Osteoblast (primary cell): ENCODE measurements at places on chromosomes 2 and 18.

DNA sequence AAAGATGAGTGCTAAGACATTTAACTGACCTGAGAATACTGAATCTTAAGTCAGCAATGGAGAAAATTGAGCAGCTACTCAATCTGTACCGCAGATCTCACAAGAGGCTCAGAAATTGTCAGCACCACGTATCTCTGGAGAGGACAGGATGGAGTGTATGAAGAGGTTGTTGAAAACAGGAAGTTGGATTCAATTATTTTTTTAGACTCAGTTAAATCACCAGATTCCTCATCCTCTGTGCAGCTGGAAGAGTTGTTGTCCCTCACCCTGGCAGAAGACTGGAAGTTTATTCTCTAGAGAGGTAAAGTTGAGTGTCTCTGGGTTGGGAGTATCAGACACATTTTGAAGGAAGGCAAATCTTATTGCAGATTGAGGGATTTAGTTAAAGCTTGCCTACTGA is 114.9 kb upstream of the NT5C1B start:
- no peak for DNase-seq
- H3K36me3 ChIP-seq = no peaks in the 10 kb centered on the region

GRCh38 chr2:97935719-97936161 is 60.0 kb downstream of the TMEM131 start:
- H3K36me3 ChIP-seq = no peaks in the 10 kb centered on the region
- no peak overlapping the region for H3K4me3 ChIP-seq
- no peak overlapping the region for H3K27ac ChIP-seq
- no peaks in the 10 kb centered on the region for H3K27me3 ChIP-seq
- H3K4me1 ChIP-seq = peaks cover 28% of the 10 kb centered on the region
- DNase-seq = no peak

- H3K27me3 ChIP-seq = peaks cover 18% of the 10 kb centered on the region
- H3K27ac ChIP-seq = no peak overlapping the region
- no peaks in the 10 kb centered on the region for H3K4me1 ChIP-seq
- H3K4me3 ChIP-seq = no peak overlapping the region
These were observed 7.7 kb upstream of the MAL start for GRCh38 chr2:95017836-95018235.

- H3K4me3 ChIP-seq = no peak overlapping the region
- no peak overlapping the region for H3K27ac ChIP-seq
- H3K36me3 ChIP-seq = no peaks in the 10 kb centered on the region
- H3K27me3 ChIP-seq = no peaks in the 10 kb centered on the region
These were observed 269.8 kb upstream of the ID2 start for GRCh38 chr2:8412082-8412481.

DNA sequence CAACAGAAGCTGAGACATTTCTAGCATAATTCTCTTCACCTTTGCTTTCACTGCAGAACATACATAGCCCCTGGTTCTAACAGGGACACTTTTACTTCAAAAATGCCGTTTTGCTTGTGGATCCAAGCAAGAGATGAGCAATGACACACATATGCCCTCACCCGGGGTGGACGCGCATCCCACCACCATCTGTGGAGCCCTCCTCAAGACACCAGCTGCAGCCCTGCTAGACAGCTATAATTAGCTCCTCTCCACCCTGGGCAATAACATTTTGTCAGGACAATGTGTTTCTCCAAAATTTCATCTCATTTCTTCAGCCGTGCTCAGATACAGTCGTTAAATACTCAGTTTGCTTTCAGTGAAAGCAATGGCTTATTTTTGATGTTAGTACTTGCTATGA is 368.7 kb upstream of the RAB6C start:
- H3K27me3 ChIP-seq = no peaks in the 10 kb centered on the region
- DNase-seq = no peak
- no peak overlapping the region for H3K4me3 ChIP-seq
